Calu3 (cell line): ENCODE measurements at places on chromosomes 3 and 15. TPM values are rescaled to one million over a fixed set of nuclear protein-coding genes. Genes with fewer than 3 reads are reported as not detected.

- no peak for DNase-seq
Observed at GRCh38 chr3:27888562-27888961, 166.4 kb upstream of the EOMES start.

DNA sequence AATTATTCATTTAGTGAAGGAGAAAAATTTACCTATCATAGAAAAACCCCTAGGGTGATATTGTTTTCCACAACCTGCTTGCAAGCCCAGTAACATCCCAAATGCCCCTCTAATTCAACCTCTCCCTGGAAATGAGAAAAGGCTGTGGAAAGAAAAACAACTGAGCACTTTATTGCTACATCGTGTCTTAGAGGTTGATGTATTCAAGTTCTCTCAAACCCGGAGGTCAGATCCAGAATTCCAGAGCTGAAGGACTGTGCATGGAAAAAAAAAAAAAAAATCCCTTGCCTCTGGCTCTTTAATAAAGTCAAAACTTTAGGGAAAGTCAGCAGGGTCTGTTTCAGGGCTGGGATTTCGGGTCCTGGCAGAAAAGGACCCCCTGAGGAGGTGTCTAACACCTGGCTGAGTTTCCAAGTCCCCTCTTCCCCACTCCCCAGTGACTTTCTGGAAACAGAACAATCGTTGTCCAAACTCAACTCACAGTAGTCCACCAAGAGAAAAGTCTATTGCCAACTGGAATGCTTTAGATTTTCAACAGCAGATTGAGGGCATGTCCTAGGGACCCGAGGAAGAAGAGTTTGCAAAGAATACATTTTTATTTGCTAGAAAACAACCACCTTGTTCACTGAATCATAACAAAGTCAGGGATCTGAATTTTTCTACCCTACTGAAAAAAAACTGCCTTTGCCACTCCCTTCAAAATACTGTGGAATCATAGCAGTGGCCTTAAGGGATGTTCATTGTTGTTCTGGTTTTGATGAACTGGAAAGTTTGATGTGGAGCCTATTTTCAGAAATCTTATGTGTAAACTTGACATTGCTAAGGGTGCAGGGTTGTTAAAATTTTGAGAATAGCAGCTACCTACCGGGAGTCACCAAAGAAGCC, 207.5 kb upstream of the ADAMTS9 start:
- no peak for DNase-seq

GRCh38 chr15:32106401-32107381, 76.4 kb downstream of the CHRNA7 start:
- no peak for DNase-seq

MYZAP gene
- total RNA-seq = 5.1 and 6.9 TPM in 2 replicates

LRRC58 gene
- 19.9 and 20.8 TPM in 2 replicates for total RNA-seq
